ENCODE measurements at places on chromosomes 6 and 20. TPM values are rescaled to one million over a fixed set of nuclear protein-coding genes. Genes with fewer than 3 reads are reported as not detected.

TRIM10 gene
- total RNA-seq = not detected

LY86 gene
- total RNA-seq = not detected

MUCL3 gene
- total RNA-seq = not detected

ARMH2 gene
- not detected for total RNA-seq

CST4 gene
- not detected for total RNA-seq

RSPH4A gene
- total RNA-seq = not detected

POPDC3 gene
- 7.3 TPM for total RNA-seq

BTNL2 gene
- not detected for total RNA-seq

CENPB gene
- 54.4 TPM for total RNA-seq

PPIL6 gene
- 3.9 TPM for total RNA-seq

SLC35B3 gene
- total RNA-seq = 17.3 TPM

CDSN gene
- not detected for total RNA-seq
